Lower lobe of right lung (tissue), 2 donors: ENCODE measurements at places on chromosomes 3 and 15. TPM values are rescaled to one million over a fixed set of nuclear protein-coding genes. Genes with fewer than 3 reads are reported as not detected.

- DNase-seq: peak; percentile 92
These were observed at the start of gene BUB1B for GRCh38 chr15:40160689-40161688. Gene BUB1B (plus strand): TSS chr15:40161069. CDS start chr15:40161221, 152 bp downstream.

DNA sequence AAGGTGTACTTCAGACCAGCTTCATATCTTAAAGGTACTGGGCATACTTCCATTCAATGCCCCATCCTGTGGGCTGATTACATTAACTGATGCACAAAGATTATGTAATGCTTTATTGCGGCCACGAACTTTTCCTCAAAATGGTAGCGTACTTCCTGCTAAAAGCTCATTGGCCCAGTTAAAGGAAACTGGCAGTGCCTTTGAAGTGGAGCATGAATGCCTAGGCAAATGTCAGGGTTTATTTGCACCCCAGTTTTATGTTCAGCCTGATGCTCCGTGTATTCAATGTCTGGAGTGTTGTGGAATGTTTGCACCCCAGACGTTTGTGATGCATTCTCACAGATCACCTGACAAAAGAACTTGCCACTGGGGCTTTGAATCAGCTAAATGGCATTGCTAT lies 3.4 kb downstream of the SKIL start:
- no peak for DNase-seq

DNA sequence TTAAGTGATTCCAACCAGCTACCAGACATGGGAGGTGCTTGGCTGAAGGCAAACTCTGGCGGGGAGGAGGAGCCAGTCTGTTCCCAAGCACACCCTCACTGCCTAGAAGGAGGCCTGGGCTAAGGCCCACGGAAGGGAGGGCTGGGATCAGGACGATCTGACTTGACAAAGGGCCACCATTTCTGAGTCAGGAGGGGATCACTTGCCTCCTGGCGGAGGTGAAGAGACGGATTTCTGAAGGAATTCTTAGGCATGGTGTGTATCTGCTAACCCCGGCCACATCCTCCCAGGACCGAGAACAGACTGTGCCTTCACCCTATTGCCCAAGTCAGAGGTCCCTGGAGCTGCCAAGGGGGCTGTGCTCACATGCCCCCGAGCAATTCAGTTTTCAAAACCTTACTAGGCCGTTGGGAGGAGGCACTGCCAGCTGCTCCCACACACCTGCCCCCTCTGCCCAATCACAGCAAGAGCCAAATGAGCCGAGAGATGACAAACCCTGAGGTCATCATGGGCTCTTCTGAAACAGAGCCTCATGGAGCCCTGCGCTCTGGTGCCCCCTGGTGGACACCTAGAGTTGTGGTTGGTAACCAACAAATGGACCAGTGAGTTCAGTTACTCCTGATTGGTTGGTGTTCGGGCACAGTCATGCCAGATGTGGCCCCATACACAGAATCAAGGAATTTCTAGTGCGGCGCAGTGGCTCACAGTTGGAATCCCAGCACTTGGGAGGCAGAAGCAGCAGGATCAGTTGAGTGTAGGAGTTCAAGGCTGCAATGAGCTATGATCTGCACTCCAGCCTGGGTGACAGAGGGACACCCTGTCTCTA lies 6.5 kb upstream of the TNK2 start:
- DNase-seq: peak; percentile 95

GRCh38 chr3:49879721-49880120 lies 10.0 kb upstream of the CAMKV start:
- DNase-seq: no peak

- DNase-seq: peak; percentile 73
These were observed 27.5 kb downstream of the CCDC12 start for GRCh38 chr3:46948830-46949671.

- DNase-seq: no peak
These were observed 22.5 kb downstream of the CCR4 start for GRCh38 chr3:32973982-32974381.

DNA sequence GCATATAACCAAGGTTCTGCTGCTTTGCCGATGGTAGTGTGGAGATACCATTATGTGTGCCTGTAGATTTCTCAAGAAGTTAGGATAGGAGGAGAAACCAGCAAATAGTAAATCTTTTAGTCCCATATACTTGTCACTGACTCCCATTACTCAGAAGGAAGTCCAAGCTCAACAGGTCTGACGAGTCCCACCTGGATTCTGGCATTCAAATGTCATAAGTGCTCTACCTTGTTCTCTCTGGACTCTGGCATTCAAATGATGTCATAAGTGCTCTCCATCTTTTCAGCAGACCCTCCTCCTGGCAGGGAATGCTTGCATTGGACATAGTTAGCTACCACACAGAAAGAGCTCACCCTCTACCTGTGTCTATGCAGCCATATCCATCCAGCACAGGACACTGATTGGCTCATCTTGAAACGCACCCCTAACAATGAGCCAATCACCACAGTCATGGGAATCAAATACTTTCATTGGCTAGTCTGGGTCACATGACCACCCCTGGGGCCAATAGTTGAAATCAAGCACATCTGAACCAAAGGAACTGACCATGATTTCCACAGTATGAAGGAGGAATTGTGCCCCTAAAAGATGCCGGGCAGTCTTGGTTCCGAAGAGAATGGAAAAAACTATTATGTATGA lies 205.0 kb upstream of the ADAMTS9 start:
- DNase-seq: no peak

GRCh38 chr3:12716605-12717151 lies 42.4 kb downstream of the TMEM40 start:
- DNase-seq: no peak

GRCh38 chr3:72102112-72102616 lies 317.2 kb upstream of the PROK2 start:
- no peak for DNase-seq

DNA sequence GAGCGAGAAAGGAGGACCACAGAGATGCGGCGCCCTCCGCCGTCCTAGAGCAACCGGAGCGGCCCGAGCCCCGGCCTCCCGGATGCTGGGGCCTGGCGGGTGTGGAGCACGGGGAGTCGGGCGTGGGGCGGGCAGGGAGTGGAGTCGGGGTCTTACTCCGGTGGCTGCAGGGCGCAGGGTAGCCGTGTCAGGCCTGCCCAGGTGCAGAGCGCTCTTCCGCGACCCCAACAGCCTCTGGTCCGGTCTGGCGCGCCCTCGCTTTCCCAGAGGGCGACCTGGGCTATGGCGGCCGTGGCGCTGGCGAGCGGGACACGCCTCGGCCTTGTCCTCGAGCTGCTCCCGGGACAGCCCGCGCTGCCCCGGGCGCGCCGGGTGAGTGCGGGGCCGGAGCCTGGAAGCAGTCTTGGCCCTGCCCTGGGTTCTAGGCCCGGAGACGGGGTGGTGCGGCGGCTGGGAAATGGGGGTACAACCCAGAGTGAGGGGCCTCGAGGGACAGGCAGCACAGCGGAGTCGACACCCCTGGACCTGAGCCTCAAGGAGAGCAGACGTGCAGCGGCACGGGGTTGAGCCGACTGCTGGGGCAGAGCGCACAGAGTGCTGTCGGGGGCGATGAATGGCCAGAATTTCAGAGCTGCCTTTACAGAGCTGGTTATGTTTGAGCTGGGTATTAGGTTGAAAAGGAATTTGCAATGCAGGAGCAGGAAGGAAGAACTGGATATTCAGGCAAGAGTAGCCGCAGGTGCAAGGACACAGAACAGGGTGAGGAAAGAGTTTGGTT lies at the start of gene ZNF662:
ZNF662 (plus strand) TSS at position 73 of the 778 bp plus-strand sequence. CDS start 1,973 bp downstream, outside the sequence.
- DNase-seq: peak; percentile 57

- no peak for DNase-seq
These were observed 347.7 kb downstream of the PLCL2 start for GRCh38 chr3:17232442-17232841.

GRCh38 chr3:141840737-141841544 lies 35.5 kb upstream of the ATP1B3 start:
- no peak for DNase-seq

DNA sequence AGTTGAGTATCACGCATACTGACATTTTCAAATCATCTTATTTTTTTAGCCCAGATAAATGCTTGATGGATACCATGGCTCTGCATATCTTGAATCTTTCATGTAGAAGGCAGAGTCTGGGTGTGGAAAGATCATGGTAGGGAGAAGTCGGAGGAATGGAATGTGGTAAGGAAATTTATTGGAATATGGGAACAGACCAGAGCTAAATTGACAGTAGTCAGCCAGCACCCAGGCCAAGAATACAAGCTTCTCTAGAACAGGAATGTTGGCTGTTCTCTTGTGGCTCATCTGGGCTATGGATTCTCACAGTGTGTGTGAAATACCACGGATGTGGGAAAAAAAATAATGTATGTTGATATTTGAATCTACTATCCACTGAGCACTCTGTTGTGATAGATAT lies 305.7 kb upstream of the COL8A1 start:
- DNase-seq: no peak

DNA sequence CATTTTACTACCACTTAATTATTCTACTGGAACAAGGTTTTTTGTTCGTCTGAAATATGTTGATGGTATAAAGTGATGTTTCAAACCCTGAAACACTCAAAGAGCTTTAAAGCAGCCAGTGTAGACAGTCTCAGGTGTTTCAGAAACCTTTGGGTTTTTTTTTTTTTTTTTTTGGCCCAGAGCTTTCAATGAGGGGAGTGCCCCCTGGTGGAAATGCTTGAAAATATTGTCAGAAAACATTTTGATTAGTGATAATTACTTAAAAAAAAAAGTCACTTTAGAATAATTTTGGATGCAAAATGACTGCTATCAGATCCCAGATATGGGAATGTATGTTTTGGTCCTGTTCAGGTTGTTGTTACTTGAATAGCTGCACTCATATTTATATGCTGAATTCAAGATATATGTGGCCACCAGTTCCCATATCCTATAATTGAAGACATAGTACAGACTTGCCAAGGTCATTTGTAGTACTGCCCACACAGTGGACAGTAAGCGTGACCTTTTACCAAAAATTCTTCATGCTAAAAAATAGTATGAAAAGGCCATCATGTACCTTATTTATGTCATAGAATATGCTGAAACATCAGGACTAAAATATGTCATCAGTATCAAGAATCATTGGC lies 35.9 kb downstream of the SATB1 start:
- no peak for DNase-seq

GRCh38 chr3:146166415-146166821 lies 5.4 kb upstream of the PLOD2 start:
- no peak for DNase-seq

DNA sequence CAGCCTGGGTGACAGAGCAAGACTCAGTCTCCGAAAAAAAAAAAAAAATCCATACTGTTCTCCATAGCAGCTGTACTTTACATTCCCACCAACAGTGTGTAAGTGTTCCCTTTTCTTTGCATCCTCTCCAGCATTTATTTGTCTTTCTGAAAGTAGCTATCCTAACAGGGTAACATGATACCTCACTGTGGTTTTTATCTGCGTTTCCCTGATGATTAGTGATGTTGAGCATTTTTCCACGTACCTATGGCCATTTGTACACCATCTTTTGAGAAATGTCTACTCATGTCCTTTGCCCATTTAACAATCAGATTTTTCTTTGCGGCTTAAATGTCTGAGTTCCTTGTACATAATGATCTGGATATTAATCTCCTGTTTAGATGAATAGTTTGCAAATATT lies 119.3 kb downstream of the RFX7 start:
- no peak for DNase-seq

- no peak for DNase-seq
These were observed 21.6 kb downstream of the ADAMTS9 start for GRCh38 chr3:64666171-64666588.

- DNase-seq: no peak
These were observed 3.3 kb upstream of the USP4 start for GRCh38 chr3:49343163-49343562.

DNA sequence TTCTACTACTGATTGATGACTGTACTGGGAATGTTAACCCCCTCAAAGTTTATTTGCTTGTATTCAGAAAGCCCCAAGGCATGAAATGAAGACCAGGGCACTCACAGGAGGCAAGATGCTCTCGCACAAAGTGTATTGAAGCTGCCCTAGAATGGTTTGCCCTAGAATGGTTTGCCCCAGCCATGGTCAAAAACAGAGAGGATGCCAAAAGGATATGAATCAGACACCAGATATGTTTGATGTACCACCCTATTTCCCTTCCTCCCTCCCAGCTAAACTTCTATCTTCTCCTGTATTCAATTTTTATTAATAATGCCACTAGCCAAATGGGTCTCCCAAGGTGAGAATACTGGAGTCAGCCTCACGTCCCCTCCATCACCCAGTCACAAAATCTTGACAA lies 101.3 kb downstream of the TMCO5A start:
- no peak for DNase-seq

DNA sequence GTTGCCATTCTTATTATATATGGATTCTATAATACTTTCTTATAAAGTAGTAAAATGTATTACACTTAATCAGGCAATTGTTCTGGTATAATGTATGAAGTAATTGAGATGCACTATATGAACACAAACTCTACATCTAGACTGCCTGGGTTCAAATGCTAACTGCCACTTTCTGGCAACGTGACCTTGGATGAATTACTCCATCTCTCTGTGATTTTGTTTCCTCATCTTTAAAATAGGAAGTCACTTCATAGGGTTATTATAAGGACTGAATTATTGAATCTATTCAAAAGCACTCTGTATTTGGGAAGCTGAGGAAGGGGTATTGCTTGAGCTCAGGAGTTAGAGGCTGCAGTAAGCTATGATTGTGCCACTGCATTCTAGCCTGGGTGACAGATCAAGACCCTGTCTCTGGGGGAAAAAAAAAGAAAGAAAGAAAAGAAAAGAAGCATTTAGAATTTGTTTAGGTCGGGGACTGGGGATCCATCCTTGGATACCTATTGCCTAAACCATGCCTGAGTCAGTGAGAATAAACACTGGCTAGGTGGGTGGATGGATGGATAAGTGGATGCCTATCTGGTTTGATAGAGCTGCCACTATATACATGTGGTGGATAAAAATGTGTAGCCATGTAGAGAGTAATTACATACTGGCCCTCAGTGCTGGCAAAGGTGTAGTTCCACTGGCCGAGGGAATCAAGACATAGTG lies 2.5 kb downstream of the TM4SF1 start:
- no peak for DNase-seq

The SNTN gene
- total RNA-seq: 12.8 TPM

The TRANK1 gene
- total RNA-seq: 36.9 TPM

The RAB27A gene
- 63.4 TPM for total RNA-seq

The GOLGA6L9 gene
- total RNA-seq: 6.0 TPM

The CCDC39 gene
- total RNA-seq: 2.2 TPM

The TRIM42 gene
- total RNA-seq: not detected

The KY gene
- total RNA-seq: 0.24 TPM

The MCCC1 gene
- 49.9 TPM for total RNA-seq

The TM6SF1 gene
- total RNA-seq: 31.2 TPM

The SAMD7 gene
- total RNA-seq: not detected

The CADPS gene
- total RNA-seq: 2.7 TPM

The SEMA6D gene
- 10.2 TPM for total RNA-seq

The GPR87 gene
- 0.24 TPM for total RNA-seq

The WDR49 gene
- total RNA-seq: 13.9 TPM
